ENCODE measurements at places on chromosomes 2 and 18.

DNA sequence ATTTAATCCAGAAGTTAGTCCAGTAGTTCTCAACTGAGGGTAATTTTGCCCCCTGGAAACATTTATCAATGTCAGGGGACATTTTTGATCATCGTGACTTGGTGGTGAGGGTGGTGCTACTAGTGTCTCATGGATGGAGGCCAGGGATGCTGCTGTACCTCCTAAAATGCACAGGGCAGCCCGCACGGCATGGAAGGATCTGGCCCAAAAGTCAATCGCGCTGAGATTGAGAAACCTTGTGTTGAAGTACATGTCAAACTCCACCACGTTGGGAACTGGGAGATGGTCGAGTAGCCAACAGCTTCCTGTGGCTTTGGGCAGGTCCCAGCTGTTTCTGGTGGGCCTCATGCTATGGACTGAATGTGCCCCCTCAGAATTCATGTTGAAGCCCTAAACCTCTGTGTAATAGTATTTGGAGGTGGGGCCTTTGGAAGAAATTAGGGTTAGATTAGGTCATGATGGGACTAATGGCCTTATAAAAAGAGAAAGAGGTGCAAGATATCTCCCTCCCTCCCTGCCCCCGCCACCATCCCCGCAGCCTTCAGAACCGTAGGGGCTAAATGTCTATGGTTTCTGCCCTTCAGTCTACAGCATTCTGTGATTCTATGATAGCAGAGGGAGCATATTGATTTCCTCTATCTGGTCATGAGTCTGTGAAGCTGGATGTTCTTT is 259.7 kb downstream of the MYCN start:
- DNase-seq, result no peak

GRCh38 chr2:46578961-46579360 is 99.6 kb downstream of the TMEM247 start:
- DNase-seq, result no peak

DNA sequence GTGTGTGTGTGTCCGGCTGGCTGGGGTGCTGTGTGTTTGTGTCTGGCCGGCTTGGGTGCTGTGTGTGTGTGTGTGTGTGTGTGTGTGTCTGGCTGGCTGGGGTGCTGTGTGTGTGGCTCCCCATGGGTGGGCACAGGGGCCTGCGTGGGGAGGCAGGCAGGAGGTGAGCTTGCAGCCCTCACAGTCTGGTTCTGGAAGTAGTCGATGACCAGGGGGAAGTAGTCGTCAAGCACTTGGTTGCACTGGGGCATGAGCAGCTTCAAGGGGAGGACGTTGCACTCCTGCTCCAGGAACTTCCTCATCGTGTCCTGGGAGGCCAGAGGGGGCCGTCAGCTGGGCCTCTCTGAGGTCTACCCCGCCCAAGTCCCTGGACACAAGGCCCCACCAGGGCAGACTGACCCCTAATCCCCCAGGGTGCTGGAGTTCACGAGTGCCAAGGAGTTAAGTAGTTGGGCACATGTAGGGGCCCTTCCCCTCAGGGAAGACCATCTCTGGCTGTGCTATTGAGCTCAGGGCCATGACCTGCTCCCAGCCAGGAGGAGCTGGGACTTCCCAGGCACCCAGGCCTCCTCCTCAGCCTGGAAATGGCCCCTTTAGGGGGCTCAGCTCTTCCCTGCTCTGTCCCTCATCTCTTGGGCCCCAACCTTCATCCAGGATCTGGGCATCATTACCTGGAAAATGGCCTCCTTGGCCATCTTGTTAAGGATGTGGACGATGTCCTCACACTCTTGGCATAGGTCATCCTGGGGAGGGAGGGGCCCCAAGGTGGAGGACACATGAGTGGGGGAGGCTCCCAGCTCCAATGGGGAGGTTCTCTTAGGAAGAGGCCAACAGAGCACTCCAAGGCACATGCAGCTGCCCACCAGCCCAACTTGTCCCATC is 1.3 kb downstream of the SFTPB start:
- no peak for DNase-seq

DNA sequence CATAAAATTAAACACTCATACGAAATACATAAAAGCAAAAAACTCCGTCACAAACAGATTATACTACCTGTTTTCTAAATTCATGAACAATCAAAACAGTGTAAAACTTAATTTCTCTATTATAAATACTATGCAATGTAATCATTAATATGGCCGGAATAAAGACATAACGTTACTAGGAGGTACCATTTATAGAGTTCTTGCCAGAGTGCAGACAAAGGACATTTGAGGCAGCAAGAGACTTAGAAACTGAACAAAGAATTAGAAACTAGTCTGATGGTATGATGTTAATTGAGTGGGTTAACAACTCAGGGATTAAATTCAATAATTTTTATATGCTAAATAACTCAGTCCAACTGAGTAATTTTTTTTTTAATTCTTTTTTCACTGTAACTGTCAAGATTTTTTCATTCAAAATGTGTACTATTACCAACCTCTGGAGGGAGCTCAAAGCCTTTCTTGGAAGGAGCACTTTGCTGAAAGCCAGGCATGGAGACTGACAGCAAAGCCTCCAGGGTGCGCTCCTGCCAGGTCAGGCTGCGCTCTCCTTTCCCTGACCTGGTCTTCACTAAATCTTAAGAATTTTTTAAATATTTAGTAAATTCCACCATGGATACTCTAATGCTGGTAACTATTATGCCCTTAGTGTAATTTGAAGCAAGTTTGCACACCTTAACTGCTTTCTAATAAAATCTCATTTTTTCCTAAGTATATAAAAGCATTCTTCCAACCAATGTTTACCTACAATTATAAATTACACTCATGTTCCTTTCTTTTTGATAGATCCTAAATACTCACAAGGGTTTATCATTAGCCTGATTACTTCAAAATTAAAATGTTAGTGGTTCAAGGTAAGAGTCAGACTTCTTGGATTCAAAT is 34.1 kb downstream of the WDR35 start:
- peak; percentile 26 for DNase-seq

- DNase-seq, result peak; percentile 58
These were observed 49.5 kb downstream of the C2orf42 start for GRCh38 chr2:70141212-70141901.

- no peak for DNase-seq
These were observed 135.3 kb downstream of the CCDC148 start for GRCh38 chr2:158321264-158321663.

- no peak for DNase-seq
These were observed 78.8 kb upstream of the GAREM1 start for GRCh38 chr18:32549248-32550110.

DNA sequence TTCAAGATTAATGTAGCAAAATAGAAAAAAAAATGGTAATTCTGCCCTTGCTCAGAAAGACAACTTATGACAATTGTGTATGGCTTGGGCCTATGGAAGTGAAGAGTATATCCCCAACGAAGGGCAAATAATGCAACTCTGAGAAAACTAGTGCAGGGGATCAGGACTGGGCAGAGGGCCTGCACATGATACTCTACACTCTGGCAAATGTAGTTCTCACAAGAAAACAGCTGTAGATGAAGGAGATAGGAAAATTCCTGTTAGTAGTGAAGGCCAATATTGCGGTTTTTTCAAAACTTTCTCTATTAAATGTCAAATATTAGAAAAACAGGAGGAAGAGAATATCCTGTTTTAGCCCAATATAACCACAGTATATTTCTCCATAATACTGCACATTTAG is 77.8 kb downstream of the SCN9A start:
- no peak for DNase-seq

GRCh38 chr2:32553829-32554432 is 73.9 kb upstream of the TTC27 start:
- no peak for DNase-seq

DNA sequence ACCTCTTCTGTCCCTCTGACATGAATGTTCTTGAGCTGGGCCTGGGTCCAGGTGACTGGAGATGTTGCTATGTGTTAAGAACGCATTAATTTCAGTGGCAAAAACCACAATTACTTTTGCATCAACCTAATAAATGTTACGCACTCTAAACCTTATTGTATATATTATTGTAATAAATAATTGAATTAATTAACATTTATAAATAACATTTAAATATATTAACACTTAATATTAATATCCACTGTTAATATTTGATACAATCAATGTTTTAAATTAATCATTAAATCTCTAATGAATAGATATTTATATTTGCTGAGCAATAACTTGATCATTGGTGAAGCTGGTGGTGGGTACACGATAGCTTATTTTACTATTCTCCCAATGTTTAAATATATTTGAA is 97.4 kb downstream of the KCNF1 start:
- no peak for DNase-seq

- DNase-seq, result no peak
These were observed 983.6 kb upstream of the ZEB2 start for GRCh38 chr2:145503511-145503910.

DNA sequence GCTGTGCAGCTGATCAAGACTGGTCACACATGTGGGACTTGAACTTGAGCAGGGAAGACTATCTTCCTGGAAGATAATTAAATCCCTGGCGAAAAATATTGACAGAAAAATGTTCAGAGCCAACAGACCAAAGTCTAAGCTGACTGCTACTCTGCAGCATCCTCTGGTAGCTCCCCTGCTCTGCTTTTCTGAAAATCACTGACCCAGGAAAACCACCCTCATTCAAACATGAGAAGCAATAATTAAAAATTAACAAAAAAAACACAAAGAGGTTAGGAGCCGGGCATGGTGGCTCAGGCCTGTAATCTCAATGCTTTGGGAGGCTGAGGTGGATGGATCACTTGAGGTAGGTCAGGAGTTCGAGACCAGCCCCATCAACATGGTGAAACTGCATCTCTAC is 151.9 kb downstream of the SCG2 start:
- no peak for DNase-seq
